ENCODE measurements at places on chromosomes 13 and 19.

- no peak for DNase-seq
Measured at GRCh38 chr19:5130371-5131030, 161.6 kb downstream of the KDM4B start.

GRCh38 chr13:76750126-76750525 lies 136.1 kb downstream of the KCTD12 start:
- DNase-seq = no peak

GRCh38 chr13:111561091-111561781 lies 240.8 kb downstream of the TEX29 start:
- DNase-seq = no peak

DNA sequence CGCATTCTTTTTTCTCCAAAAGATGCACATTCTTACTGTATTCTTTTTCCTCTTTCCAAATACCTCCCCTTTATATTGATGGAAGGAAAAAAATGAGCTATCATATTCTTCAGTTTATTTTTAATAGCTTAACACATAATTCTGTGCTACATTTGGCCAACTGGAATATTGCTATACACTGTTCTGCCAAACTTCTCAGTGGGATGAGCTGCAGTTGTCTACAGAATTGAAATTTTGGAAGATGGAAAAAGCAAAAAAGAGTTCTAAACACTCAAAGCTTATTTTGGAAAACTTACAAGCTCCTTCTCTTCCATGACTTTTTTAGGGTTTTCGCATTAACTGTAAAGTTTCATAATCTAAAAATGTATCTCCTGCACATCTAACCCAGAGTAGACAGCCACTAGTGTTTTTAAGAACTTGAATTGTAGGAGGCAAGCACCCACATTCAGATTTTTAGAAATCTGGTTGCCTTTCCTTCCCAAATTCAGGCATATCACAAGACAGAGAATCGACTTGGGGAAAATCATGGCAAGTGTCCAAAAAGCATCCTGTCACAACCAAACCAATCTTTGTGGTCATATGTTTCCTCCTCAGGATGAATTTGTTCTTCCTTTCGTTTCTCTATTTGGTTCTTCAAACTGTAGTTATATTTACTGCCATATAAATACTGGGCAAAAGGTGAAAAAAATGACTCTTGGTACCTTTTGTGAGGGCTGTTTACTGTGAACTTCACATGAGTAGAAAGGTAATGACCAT lies 111.4 kb upstream of the FRY start:
- DNase-seq = no peak

GRCh38 chr19:32202244-32202643 lies 143.2 kb upstream of the ZNF507 start:
- DNase-seq = no peak

GRCh38 chr19:49952906-49953305 lies 8.1 kb downstream of the SIGLEC11 start:
- DNase-seq = no peak

- no peak for DNase-seq
Measured at GRCh38 chr13:67630640-67631039, 400.5 kb upstream of the PCDH9 start.

GRCh38 chr19:8041531-8041931 lies 11.0 kb upstream of the CCL25 start:
- DNase-seq = no peak

- DNase-seq = no peak
Measured at GRCh38 chr13:44903574-44903985, 85.7 kb downstream of the NUFIP1 start.

- no peak for DNase-seq
Measured at GRCh38 chr13:48251611-48252081, 18.6 kb downstream of the ITM2B start.

GRCh38 chr19:6532244-6532999 lies 1.6 kb downstream of the TNFSF9 start:
- no peak for DNase-seq

DNA sequence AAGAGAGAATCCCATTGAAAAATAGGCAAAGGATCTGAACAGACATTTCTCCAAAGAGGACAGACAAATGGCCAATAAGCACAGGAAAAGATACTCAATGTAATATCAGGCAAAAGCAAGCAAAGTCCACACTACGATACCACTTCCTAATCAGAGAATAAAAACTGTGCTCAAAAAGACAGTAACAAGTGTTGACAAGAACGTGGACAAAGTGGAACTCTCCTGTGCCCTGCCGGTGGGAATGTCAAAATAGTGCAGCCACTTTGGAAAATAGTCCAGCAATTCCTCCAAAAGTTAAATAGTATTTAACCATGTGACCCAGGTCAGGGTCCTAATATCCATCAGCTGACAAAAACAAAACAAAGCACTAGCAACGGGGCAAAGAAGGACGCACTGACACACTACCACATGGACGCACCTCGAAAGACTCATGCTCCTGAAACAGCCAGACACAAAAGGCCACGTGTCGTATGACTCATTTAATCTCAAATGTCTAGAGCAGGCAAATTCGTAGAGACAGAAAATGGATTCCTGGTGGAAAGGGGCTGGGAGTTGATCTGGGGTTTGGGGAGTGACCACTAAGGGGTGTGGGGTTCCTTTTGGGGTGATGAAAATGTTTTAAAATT lies 5.2 kb downstream of the MIER2 start:
- no peak for DNase-seq

- peak; percentile 30 for DNase-seq
Measured at GRCh38 chr13:64688893-64689677, 2541.1 kb downstream of the PCDH9 start.

DNA sequence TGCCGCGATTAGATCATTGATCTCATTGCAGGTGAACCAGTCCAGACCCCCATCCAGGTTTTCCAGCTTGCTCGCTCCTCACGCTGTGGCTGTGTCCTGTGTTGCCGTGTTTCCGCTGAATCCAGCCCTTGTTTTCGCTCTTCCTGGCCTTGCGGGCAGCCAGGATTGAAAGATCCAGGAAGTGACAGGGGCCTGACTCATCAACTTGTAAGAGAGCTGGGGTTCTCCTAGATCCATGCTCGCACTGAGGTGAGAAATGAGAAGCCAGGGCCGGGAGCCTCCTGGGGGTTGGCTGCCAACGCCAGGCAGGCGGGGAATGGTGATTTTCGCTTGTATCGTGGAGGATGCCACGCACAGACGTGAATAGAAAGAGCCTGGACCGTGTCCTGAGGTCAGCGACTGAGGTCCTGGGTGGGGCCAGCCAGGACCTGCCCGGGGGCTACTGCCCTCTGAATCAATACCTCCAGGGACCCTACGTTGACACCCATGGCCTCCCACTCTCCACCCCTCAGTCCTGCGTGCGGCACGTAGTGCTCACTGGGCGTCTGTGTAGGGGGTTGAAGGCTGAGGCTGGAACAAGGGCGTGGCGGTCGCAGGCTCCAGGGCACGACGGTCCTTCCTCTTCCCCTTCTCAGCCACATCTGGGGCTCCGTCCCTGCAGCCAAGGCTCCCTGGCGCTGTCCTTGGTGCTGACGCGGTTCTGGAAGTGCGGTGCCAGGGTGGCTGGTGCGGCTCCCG lies 7.3 kb upstream of the PTPRH start:
- DNase-seq = peak; percentile 99

GRCh38 chr19:52492994-52493470 lies 34.4 kb upstream of the ZNF808 start:
- no peak for DNase-seq

DNA sequence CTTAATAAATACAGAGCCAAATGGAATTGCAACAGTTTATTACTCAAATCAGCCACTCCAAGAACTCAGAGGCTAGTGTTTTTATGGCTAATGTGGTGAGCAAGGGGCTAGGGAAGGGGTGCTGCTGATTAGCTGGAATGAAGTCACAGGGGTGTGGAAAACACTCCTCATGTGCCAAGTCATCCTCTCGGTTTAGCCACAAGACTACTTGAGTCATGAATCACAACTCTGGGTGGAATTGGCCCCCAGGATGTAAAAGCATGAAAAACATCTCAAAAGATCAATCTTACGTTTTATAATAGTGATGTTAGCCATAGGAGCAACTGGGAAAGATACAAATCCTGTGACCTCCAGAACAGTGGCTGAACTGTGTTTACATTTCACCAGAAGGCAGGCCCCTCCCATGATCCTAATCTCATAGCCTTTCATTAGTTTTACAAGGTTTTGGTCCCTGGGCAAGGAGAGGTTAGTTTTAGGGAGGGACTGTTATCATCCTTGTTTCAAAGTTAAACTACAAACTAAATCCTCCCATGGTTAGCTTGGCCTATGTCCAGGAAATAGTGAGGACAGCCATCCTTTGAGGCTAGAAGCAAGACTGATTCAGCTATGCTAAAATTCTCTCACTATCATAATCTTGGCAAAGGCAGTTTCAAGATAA lies 2020.1 kb upstream of the PCDH20 start:
- peak; percentile 87 for DNase-seq

- no peak for DNase-seq
Measured at GRCh38 chr19:38321646-38322196, 2.1 kb downstream of the KCNK6 start.

DNA sequence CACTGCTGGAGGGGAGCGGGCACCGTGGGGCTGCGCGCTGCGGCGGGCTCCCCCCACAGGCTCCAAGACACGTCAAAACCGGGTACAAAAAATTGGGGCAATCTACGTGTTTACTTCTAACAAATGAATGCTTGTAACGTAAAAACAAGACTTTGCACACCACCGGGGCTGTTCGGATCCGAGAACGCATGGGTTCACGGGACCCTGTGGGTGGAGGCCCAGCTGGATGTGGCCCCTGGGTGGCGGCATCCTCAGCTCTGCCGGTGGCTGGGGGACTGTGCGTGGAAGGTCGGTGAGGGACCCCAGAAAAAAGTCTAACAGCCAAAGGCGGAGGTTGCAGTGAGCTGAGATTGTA lies 10.3 kb upstream of the SLC7A10 start:
- DNase-seq = no peak

DNA sequence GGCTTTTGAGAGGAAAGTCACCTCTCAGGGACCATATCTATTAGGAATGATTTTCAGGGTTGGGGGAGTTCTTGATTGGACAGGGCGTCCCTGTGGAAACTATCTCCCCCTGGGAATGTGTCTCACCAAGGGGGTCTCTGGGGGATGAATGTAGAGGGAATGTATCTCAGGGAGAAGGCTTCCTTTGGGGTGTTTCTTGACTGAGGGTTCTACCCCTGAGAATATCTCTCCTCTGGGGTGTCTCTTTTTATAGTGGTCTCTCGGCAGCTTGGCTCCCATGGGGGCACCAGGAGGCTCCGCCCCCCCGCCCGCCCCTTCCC lies 1.0 kb downstream of the RTBDN start:
- DNase-seq = no peak

DNA sequence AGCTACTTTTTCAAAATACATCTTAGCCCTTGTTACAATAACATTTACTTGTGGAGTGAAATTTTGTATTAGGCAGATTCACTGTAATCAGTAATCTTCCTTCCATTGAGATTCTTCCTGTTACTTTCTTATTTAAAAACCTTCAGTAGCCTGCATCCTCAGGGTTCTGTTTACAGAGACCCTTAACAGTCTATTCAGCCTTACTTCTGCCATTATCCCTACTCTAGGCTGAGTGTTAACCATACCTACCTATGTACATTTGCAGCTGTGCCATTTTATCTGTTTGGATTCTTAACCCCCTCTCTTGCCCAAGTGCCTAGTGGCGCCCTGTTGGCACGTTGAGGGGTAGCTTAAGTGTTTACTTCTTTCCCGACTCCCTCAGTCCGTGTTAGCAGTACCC lies 71.9 kb downstream of the LRCH1 start:
- DNase-seq = no peak

DNA sequence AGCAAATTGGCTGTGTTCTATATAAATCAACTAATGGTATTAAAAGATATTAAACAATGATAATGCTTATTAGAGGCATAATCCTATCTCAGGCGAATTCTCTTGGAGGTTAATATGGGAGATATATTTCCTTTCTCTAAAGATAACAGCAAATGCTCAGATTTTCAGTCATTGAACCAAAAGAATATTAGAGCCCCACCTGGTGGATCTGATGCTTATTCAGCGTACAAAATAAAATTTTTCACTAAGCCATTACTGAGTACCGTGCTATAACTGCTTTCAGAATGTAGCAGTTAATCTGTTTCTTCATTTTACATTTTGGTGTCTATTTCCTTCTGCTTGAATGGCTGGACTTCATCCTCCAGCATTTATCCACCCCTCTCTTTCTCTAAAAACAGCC lies 143.3 kb upstream of the IPO5 start:
- no peak for DNase-seq

GRCh38 chr13:49044836-49045235 lies 69.1 kb downstream of the FNDC3A start:
- no peak for DNase-seq

GRCh38 chr13:72823724-72824123 lies 41.8 kb downstream of the PIBF1 start:
- DNase-seq = no peak

DNA sequence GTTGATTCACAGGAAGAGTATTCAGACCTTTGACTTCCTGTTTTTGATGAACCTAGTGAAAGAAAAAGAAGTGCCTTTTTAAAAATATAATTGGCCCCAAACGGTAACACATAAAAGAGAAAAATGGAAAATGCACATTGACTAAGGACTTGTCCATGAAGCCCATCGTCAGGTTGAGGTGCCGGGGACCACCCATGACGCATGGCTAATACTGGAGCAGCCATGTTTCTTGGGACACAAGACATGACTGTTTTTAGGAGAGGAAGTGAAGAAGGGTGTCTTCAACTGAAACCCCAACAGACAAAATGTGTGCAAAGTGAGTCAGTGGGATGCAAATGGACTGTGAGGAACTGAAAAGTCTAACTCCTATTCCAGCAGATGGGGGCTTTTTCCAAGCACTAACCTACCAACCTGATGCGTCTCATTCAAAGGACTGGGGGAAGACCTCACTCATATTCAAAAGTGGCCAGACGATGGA lies 459.4 kb downstream of the FOXO1 start:
- DNase-seq = no peak

- DNase-seq = no peak
Measured at GRCh38 chr13:84812789-84813188, 930.5 kb upstream of the SLITRK1 start.

DNA sequence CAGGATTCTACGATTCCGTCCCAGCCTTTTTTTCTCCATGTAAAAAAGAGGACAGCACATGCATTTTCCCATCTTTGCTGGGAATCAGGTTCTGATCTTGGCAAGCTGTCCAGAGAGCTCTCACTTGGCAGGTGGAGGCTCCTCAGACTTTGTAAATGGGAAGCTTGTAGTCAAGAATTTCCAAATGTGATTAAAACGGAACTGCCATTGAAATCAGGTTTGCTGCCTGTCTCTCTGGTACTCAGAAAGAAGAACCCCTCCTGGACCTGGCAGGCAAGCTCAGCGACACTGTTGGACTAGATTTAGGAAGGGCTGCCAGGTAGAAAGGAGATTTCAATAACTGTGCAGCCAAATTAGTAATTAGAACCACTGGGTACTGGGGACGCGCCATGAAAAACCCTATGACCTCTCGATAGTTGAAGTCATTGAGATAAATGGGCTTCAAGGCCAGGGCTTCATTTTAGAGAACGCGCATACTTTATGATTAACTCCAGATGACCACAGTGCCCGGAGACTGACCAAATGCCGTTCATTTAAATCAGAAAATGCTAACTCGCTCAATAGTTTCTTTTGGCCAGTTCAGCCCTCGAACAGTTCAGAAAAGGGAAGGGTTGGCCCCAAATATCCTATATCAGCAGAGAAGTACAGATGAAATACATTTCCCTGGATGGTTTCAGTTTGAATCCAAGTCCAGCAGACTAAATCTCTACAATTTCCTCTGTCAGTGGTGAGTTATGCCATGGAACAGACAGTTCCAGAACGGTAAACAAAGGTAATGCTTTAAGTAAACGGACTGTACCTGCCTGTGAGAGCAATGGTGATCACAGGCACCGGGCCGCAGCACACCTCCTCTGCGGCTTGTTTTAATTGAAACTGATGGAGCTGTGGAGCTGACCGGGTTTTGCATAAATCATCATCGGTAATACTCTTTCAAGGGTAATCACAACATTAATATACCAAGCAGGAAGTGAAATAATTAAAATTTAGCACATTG lies 517.4 kb downstream of the RFC3 start:
- no peak for DNase-seq

Measured in HS-27A (cell line).